Thoracic aorta endothelial cell (primary cell): ENCODE measurements at places on chromosomes 1 and 21. TPM values are rescaled to one million over a fixed set of nuclear protein-coding genes. Genes with fewer than 3 reads are reported as not detected.

TINAGL1 gene
- total RNA-seq, result 329 and 456 TPM in 2 replicates

HORMAD1 gene
- total RNA-seq, result 0.29 TPM in 1 of 2 replicates, not detected in the other

KCNJ6 gene
- not detected in 2 replicates for total RNA-seq

HFM1 gene
- total RNA-seq, result 0.40 and 0.79 TPM in 2 replicates

DENND2D gene
- 0.36 and 0.53 TPM in 2 replicates for total RNA-seq

TRIM67 gene
- total RNA-seq, result not detected in 2 replicates

RXFP4 gene
- not detected in 2 replicates for total RNA-seq

RGS13 gene
- total RNA-seq, result not detected in 2 replicates

DNM3 gene
- total RNA-seq, result 3.3 and 4.7 TPM in 2 replicates

FCRLB gene
- total RNA-seq, result 0.66 and 1.0 TPM in 2 replicates

PADI3 gene
- total RNA-seq, result not detected in 2 replicates

CELA3B gene
- total RNA-seq, result 0.40 TPM in 1 of 2 replicates, not detected in the other

RNF186 gene
- not detected in 2 replicates for total RNA-seq

NTMT2 gene
- not detected in 2 replicates for total RNA-seq

CYP4B1 gene
- not detected in 2 replicates for total RNA-seq

MYOG gene
- total RNA-seq, result not detected in 2 replicates
